ENCODE measurements at places on chromosomes 3 and 15.

DNA sequence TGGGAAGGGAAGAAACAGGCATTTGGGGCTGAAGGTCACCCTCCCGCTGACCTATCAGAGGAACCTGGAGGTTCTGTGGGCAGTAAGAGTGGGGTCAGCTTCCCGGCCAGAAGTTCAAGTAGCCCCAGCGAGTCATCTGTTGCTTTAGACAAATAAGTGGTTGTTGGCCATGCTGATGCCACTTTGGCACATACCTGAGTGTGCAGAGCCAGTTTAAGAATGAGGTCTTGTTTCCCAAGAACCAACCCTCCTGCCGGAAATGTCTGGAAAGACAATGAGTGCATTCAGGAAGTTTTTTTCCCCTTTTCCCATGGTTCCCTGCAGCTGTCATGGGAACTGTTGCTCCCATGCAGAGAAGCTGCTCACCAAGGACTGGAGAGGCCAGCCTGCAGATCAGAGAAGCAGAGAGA lies 166.7 kb downstream of the ZNF621 start:
- DNase-seq: no peak

GRCh38 chr3:116033516-116033915 lies 410.2 kb downstream of the GAP43 start:
- DNase-seq: no peak

DNA sequence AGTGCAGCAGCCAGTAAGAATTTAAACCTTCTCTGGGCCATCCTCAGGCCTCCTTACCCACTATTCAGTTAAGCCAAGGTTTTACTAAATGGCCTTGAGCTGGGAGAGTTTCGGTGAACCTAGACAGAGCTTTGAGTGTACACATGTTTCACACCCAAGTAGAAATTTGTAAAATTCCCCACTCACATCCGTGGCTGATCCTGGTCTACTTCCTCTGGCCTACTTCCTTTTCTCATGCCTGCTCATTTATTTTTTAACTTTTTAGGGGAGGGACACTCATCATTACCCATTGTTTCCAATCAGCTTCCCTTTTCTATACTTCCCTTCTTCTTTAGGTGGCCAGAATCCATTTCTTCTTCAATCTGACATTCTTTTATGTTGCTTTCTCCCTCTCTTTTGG lies 7.6 kb downstream of the CX3CR1 start:
- DNase-seq: no peak

DNA sequence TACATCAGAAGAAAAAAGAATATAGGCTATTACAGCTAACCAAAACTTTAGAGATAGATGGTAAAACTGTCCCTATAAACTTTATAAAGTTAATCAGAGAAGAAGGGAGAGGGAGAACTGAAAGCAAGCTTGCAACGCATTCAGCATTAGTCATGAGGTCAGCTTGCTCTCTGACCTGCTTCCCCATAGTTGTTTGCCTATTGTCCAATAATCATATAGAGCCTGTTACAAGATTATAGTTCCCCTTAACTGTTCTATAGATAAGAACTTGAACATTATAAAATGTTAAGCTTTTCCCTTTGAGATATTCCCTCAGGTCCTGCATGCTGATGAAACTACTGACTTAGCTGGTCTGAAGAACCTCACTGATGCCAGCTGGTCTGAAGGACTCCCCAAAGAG lies 74.5 kb downstream of the CPNE4 start:
- no peak for DNase-seq

DNA sequence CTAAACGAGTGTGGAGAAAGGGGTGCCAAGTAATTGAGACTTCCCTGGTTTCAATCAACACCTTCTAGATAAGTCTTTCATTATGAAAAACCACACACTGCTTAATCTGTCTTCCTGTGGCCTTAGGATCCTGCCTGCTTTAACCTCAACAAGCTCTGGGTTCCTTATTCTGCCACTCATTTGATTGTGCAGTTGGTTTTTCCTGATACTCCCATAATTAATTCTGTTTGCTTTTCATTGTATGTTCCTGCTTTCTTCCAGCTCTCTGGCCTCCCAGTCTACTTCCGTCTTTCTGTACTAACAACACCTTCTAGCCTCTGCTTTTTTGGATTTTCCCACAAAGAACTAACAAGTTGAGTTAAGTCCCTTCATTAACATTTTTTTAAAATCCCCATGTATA lies 20.2 kb upstream of the GCNT3 start:
- no peak for DNase-seq

DNA sequence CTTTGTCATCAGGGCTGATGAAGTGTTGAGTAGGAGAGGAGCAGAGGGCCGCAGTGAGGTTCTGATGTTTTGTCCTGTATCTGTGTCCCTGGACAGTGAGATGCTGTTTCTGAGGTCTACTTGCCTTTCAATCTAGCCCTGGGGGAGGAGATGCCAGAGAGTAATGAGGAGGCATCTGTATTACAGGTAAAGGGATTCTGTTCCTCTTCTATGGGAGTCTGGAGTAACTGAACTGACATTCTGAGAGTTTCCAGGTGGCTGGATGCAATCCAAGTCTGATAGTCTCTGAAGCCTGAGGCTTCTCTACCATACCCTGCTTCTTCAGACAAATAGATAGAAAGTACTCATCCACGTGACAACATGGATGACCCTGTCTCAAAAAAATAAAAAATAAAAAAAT lies 60.9 kb downstream of the IL12A start:
- DNase-seq: no peak

- no peak for DNase-seq
Observed at GRCh38 chr15:69524296-69524695, 71.7 kb downstream of the RPLP1 start.

GRCh38 chr3:125032683-125033082 lies 23.1 kb downstream of the HEG1 start:
- no peak for DNase-seq

- DNase-seq: no peak
Observed at GRCh38 chr3:187999821-188000220, 154.1 kb upstream of the LPP start.

- DNase-seq: no peak
Observed at GRCh38 chr3:42005401-42005800, 43.5 kb upstream of the ULK4 start.

DNA sequence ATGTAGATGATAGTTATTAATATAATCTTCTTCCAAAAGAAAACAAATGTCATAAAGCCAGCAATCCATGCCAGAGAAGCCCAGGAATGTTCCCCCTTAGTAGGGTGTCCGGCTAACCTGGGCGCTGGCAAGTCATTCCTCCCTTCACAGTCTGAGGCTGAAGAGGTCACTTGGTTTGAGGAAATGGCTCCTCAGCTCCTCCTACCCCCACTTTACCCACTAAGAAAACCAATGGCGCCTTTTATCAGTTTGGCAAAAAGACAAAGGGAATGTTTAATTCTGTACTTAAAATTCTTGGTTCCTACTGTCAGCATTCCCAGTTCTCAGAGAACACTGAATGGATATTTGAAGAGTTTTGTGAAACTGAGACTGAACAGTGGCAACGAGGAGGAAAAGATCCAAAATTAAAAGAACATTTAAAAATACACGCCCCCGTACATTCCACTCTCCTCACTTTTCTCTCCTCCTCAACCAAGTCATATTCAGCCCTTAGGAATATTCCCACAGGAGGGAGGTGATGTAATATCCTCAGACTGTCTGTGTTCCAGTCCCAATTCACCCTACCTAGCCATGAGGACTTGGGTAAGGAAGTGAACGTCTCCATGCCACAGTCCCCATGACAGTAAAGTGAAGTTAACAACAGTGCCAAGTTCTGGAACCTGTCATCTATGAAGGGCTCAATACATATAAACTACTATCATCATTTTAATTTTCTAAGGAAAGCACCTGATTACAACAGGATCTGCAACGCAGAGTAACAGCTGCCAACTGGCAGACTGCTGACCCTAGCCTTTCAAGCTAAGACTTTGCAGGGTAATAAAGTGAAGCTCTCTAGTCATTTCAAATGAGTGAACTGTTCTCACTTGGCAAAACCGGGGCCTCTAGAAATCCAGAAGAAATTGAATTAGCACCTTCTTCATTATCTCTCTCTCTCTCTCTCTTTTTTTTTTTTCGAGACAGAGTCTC lies 234.5 kb upstream of the ICE2 start:
- DNase-seq: no peak

DNA sequence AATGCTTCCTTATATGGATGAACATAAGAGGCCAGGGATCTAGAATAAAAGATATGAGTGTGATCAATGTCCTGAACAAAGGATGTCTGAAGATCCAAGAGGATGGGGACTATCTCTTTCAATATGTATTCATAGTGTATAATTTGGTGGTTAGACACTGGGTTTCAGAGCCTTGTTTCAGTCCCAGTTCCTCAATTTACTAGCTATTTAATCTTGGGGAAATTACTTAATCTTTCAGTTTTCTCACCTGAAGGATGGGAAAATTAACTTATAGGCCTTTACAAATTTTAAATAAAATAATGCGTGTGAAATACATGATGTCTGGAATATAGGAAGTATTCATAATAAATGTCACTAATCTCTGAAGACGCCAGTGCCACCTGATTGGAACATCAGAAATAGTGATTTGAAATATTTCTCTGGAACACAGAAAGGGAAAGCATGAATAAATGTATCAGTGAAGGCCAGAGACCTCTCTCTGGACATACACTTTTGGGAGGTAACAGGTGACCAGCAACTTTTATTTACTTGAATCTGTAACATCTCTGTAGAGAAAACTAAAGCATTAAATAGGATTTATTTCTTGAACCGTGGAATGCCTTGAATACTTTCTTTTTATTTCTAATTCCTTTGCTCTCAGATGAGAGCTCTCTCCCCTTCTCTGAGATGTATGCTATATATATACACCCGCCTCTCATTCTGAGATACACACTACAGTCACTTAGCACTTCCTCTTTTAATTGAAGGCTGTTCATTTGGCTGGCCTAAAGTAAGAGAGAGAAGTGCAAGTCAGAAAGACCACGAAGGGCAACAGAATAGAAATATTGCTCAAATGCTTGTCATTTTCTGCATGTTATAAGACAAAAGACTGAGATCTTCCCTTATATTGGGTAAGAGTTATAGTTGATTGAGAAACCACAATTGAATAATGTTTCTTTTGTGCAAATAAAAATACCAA lies 407.1 kb downstream of the LSAMP start:
- no peak for DNase-seq

GRCh38 chr3:116386168-116386567 lies 59.1 kb downstream of the LSAMP start:
- no peak for DNase-seq

GRCh38 chr3:24370352-24371090 lies 124.1 kb downstream of the THRB start:
- no peak for DNase-seq

All from HS-27A (cell line).